ENCODE measurements at places on chromosomes 7 and 10.

- DNase-seq: no peak
Observed at GRCh38 chr10:64346389-64346788, 825.2 kb downstream of the REEP3 start.

GRCh38 chr7:152909683-152910544, 150.4 kb downstream of the ACTR3B start:
- DNase-seq: no peak

GRCh38 chr10:116111483-116112095, 161.4 kb downstream of the GFRA1 start:
- DNase-seq: no peak

DNA sequence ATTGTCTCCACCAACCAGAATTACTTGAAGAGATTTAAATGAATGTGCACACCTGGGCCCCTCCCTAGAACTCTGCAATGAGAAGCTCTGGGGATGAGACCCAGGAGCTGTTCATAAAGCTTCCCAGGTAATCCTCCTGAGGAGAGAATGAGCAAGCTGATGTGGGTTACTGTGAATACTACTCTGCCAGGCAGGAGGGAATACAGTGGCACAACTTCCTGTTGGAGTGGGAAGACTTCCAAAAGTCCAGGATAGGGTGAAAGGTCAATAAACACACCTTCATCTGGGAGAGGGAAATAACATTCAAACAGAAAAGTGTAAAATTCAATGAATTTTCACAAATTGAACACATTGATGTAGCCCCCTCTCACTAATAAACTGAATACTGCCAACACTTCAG, 351.4 kb downstream of the ABCA13 start:
- DNase-seq: no peak

DNA sequence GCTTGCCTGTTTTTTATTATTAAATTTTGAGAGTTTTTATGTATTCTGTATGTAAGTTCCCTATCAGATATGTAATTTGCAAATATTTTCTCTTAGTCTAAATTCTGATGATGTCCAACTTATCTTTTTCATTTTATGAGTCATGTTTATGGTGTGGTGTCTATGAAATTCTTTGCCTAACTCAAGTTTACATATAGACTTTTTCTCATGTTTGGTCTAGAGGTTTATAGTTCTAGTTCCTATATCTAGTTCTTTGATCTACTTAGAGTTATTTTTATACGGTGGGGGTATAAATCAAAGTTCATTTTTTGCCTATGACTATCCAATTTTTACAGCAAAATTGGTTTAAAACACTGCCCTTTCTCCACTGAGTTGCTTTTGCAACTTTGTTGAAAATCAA, 26.3 kb upstream of the CCDC7 start:
- DNase-seq: no peak

GRCh38 chr10:84999929-85000328, 671.5 kb downstream of the CCSER2 start:
- DNase-seq: no peak

DNA sequence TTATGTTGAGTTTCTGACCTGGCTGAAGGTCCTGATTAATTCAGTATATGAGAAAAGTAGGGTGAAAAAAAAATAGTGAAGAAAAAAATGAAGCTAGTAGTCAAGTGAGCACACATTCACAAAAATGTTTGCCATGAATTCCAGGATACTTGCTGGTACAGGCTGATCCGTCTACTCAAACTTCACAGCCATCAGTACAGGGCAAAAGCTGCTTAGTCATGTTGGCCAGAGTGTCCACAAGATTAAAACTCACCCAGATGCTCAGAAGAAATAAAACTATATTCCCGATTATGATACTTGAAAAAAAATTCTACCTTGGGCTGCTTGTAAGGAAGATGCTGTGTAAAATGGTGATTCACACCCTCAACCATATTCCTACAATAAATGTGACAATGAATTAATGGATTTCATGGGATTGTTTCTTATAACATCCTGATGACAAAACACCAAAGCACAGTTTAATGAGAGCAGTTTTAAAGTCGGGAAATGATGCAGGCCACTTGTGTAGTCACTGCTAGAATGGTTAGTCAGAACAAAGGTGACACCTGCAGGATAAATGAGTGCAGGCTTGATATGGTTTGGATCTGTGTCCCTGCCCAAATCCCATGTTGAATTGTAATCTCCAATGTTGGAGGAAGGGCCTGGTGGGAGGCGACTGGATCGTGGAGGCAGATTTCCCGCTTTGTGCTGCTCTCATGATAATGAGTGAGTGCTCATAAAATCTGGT, 49.2 kb upstream of the ANKRD1 start:
- no peak for DNase-seq

- DNase-seq: no peak
Observed at GRCh38 chr7:21617916-21618390, 75.1 kb downstream of the DNAH11 start.

- peak; percentile 2 for DNase-seq
Observed at GRCh38 chr10:79058899-79059841, 9.6 kb upstream of the ZMIZ1 start.

DNA sequence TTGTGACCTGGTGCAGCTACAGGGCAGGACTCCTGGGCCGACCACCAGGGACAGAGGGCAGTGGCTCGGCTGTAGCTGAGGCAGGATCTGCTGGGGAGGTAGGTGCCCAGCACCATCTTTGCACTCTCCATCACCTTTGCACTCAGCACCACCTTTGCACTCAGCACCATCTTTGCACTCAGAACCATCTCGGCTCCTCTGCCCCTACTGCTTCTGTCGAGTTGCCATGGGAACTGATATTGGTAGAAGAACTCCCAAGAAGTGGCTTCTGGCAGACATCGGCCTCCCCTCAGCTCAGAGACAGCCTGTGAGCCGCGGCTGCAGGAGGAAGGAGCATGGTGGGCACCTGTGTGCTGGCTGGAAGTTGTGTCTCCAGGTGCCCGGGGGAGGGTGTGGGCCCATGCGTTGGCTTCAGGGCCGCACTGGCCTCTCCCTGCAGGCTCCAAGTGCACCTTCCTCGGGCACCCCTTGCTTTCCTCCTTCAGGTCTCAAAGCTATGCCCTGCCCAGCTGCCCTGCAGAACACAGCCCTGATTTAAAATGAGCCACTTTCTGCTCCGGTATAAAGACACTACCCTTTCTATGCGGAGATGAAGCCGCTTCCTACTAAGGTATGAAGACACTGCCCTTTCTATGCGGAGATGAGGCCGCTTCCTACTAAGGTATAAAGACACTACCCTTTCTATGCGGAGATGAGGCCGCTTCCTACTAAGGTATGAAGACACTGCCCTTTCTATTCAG, 514.5 kb downstream of the PTPRN2 start:
- no peak for DNase-seq

DNA sequence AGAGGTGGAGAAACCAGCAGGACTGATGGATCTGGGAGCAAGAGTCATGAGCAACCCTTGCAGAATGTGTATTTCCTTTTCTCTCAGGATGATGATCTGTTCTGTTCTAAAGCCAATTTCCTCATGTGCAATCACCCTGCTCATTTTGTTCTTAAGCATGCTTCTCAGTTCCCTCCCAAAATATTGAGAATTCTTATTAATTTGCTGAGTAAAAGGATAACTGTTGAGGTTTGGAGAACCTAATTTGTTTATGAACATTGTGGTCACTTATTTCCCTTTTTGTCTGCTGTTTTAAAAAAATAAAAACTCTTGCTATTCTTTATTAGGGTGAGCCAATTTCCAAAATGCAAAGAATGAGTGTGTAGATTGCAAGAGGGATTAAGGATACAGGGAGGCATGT, 106.8 kb downstream of the APBB1IP start:
- no peak for DNase-seq

GRCh38 chr7:151168787-151169162, 1.3 kb upstream of the GBX1 start:
- DNase-seq: no peak

- no peak for DNase-seq
Observed at GRCh38 chr10:2438248-2438939, 629.0 kb upstream of the PFKP start.

- no peak for DNase-seq
Observed at GRCh38 chr7:154231732-154232131, 179.5 kb downstream of the DPP6 start.

DNA sequence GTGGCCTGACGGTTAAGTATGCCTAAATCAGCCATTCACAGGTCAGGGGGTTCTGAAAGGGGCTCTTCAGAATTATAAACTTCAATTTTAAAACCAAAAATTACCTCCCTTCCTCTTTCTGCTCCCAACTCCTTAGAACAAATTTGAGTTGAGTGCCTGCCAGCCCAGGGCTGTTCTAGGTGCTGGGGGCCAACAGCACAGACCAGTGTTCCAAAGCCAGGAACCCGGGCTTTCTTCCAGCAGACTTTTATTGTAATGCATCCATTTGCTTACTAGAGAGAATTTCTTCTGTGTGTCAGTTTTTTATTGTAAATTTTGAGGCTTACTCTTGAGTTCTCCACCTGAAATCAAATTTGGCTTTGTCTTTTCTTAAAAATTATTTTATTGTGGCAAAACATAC, 238.5 kb downstream of the CACNB2 start:
- no peak for DNase-seq

DNA sequence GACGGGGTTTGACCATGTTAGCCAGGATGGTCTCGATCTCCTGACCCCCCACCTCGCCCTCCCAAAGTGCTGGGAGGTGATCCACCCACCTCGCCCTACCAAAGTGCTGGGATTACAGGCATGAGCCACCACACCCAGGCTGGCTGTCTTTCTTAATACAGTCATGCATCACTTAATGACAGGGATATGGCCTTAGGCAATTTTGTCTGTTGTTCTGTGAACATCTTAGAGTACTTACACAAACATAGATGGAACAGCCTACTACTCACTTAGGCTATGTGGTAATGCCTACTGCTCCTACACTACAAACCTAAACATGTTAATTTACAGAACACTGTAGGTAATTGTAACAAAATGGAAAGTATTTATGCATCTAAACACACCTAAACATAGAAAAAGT, 106.6 kb upstream of the KCNMA1 start:
- no peak for DNase-seq

DNA sequence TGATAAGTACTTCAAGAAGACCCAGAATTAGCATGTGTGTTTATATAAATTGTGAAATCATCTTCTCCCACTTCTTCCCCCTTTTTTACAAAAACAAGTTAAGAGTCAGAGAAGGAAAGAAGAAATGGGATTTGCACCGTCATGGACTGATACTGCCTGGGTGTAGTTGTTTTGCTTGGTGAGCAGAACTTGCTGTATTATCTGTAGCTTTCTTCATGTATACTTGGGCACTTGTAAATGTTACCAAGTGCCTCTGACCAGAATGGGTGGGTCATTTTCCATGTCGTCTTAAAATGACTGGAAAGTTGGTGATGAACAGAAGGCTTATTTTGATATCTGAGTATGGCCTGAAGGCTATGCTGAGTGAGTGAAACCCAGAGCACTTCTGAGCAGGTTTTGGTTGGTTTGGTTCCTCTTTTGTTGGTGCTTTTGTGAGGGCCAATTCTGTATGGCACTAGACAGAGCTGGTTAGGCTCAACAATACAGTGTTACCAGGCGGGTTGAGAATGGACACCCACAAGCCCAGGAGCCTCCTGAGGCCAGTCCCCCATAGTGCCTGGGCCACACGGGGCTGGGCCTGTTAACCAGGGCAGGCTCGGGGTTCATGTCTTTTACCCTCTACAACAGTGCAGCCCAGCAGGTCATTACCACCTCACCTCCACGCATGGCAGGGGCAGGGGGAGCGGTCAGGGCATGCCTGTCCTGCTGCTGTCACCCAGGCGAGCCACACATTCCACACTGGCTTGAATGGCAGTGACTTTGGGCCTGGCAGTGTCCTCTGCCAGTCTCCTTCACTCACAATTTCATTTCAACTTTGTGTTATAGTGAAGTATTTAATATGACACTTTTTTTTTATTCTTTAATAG, 115.1 kb downstream of the CCNY start:
- DNase-seq: no peak

Measured in glutamatergic neuron (in vitro differentiated cells).